ENCODE measurements at places on chromosomes 7 and 10.

DNA sequence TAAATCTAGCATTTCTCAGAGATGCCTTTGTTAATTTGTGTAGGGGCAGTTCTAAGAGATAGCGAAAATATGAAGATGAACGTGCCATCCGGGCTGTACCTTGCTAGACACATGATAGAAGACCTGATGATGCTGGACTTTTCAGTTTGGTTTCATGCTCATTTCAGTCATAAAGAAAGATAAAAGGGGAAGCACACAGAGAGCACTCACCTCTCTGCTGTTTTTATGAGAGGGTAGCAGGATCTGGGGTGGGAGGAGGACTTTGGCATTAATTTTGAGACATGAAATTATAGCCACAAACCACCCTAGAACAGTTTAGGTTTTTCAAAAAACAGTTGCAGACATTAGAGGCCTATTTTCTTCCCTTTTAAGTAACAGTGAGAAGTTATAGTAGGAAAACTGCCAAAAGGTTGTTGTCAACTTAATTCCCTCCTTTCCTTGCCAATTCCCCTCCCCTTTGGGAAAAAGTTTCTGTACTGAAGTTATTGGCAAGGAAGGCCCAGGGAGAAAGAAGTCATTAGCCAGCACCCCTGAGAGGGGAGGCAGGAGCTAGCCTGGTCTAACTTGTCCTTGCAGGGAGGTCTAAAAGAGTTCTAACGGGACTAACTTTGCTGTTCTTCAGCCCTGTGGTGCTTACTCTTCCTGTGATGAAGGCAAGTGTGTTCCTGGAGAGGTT is 2.6 kb downstream of the ST7 start:
- no peak for DNase-seq

DNA sequence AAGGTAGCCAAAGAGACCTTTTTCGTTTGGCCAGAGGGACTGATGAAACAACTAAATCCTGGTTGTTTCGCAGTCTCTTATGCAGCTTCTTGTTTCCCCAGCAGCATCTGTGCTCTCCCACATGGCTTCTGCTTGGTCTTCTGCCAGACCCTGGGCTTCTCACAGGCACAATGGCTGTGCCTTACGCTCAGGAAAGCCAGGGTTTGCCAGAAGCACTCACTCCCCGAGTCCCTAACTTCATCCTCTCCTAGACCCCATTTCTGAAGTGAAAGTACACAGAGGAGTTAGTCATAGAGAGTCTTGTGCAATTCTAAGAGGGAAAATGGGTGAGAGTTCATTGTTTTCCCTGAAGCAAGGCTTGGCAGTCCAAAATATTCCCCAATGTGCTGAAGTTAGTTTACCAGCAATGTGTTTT is 121.7 kb downstream of the EVX1 start:
- DNase-seq = peak; percentile 80

DNA sequence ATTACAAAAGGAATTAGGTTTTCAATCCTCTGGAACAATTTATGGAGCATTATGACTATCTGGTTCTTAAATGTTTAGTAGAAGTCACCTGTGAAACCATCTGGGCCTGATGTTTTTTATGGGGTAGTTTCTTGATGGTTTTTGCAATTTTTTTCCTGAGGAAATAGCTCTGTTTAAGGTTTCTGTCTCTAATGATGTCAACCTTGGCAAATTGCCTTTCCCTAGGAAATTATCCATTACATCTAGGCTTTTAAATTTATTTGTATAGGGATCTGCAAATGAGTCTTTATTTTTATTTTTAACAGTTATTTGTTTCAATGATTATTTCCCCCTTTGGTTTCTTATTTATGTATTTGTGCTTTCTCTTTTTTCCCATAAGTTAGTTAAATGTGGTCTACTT is 222.8 kb downstream of the GALNT17 start:
- DNase-seq = no peak

DNA sequence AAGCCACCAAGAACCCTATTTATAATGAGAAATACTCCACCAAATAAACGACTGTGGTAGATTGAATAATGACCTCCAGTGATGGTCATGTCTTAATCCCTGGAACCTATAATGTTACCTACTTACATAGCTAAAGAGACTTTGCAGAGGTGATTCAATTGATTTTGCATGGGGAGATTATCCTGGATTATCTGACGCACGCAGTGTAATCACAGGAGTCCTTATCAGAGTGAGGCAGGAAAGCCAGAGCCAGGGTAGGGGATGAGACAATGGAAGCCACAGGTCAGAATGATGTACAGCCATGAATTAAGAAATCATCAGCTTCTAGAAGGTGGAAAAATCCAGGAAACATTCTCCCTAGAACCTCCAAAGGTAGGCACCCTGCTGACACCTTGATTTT is 286.4 kb upstream of the SP4 start:
- DNase-seq = no peak

GRCh38 chr7:27051451-27051850 is 44.3 kb downstream of the HOXA1 start:
- DNase-seq = no peak

GRCh38 chr10:75229971-75230370 is 5.8 kb downstream of the COMTD1 start:
- DNase-seq = no peak

GRCh38 chr7:140263277-140263676 is 86.5 kb upstream of the KDM7A start:
- no peak for DNase-seq

DNA sequence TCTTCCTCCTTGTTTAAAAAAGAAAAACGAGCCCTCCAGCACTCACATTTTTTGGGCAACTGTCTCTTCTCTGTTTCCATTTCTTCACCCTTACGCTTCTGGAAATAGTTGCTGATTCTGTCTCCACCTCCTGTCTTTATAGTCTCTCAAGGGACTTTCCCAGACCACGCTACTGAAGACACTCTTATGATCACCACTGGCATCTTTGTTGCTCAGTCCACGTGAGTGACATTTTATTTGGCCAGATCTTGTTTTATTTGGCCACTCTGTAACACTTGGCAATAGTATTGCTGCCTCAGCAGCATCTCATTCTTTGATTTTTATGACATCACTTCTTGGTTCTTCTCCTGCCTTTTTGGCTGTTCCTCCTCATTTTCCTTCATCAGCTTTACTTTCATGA is 21.6 kb upstream of the NME8 start:
- DNase-seq = no peak

DNA sequence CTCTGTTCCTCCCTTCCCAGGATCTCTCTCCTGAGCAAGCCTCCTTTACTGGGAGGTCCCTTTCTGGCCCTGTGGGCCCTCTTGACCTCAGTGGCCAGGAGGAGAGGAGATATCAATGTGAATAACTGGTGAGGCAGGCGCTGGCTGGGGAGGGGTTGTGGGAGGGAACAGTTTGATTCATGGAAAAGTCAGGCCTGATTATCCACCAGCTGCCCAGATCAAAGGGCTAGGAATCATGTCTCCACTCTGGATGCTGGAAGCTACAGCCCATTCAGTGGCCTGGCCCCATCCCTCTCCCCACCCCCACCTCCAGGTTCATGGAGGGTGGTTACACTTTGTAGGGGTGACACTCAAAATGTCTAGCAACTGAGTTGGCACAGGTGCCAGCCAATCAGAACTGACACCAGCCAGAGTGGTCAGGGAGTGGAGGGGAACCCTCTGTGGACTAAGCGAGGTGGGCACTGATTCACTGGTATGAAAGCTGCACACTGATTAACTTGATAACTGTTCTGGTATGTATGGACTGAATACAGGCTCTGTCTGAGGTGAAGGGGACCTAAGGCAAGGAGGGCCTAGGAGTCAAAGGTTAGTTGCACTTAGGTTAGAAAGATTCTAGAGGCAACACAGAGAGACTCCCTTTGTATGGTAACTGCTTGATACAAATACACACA is 4.8 kb downstream of the PRRT4 start:
- no peak for DNase-seq

DNA sequence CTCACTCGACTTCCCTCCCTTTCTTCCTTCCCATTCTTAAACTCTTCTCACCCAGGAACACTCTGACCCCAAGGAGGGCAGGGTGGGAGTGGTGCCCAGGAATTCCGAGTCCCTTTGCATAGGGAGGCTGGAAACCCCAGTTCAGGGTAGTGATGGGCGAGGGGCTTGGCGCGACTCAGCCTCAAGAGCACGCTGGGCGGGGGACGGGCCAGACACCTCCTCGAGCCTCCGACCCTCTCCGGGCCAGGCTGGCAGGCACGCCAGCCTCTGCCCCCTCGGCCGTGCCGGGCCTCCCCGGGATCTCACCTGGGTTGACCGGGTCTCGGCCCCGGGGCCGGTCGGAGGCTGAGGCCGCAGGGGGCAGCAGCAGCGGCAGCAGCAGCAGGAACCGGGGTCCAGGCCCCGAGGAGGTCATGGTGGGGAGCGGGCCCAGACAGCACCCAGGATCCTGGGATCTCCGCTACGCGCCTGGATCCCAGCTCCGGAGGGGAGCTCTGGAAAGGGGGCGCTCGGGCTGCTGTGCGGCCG is 457 bp downstream of the PLOD3 start:
- DNase-seq = no peak

DNA sequence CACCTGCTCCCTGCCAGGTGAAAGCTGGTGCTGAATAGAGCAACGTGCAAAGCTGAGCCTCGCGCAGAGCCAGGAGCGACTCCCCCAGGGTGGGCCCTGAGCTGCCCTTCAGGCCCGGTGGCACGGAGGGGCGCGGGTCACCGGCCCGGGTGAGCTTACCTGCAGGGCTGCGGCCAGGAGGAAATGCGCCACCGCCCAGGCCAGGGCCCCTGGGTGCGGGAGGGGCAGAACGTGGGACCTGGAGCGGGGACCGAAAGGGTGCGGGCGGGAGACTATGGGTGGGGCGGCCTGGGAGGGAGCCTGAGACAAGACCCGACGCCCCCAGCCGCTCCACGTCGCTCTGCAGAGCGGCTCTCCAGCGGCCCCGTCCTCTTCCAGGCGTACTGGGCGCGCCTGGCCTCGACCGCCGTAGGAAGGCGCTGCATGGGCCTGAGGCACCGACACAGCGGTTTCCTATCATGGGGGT is 122.1 kb downstream of the BTAF1 start:
- DNase-seq = no peak

- no peak for DNase-seq
Measured at GRCh38 chr10:29239569-29240472, 49.0 kb upstream of the LYZL1 start.

DNA sequence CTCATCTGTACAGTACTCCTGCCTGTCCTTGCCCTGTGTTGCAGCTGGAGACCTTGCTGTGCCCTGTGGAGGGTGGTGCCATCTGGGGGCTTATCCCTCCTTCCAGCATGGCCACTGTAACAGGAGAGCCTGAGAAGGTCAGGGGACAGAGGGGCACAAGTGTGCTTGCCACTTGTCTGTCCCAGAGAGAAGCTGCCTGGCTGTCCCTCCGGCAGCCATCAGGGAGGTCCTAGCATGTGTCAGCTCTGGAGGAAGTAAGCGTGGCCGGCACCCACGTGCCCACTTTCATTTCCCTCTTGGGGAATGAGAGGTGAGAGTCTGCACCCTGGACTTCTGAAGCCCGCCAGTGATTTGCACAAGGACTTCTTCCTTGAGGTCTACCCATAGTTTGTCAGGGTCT is 97.0 kb upstream of the PPIF start:
- DNase-seq = no peak

- no peak for DNase-seq
Measured at GRCh38 chr7:36958111-36958733, 233.9 kb upstream of the AOAH start.

DNA sequence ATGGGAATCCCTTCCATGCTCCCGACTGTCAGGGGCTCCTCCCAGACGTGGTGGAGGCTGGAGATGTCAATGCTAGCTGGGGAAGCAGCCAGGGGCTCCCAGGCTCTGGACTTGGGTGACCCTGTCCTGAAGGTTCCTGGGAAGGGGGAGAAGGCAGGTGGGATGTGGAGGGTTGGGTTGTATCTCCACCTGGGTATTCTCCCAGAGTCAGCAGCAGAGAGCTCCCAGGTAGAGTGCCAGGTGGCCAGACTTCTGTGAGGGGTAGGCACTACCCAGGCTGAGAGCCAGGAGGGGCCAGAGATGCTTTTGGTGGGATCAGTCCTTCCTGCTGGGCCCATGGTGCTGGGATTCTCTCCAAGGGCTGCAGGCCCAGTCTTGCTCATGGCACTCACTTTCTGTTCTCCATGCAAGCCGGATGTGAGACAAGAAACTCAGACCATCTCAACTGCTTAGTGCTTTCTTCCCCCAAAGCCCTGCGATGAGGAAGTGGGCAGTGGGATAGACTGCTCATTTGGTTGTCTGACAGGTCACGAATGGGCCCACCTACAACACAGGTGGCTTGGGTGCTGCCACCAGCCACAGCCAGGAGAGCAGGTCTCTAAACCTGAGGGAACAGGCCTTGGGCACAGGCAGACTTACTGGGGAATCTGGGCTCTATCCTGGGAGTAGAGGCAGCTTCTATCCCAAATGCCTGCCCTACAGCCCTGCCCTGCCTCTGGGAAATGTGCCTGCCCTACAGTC is 52.5 kb upstream of the CAMK2B start:
- no peak for DNase-seq

DNA sequence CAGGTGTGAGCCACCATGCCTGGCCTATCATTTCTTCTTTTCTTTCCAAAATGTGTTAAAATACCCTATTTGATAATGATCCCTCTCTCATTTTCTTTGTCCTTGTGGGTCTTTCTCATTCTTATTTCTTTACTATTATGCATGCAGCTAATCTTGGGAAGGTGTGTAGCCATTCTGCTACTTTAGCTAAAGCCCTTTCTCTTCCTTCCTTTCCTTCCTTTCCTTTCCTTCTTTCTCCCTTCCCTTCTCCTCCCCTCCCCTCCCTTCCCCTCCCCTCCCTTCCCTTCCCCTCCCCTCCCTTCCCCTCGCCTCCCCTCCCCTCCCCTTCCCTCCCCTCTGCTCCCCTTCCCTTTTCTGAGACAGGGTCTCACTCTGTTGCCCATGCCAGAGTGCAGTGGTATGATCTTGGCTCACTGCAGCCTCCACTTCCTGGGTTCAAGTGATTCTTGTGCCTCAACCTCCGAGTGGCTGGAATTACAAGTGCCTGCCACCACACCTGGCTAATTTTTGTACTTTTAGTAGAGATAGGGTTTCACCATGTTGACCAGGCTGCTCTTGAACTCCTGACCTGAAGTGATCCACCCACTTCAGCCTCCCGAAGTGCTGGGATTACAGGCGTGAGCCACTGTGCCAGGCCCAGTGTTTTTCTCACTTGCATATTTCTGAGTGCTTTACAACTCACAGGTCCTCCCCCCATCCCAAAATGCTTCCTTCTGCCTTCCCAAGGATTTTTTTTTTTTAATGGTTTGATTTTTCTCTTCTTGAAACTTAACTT is 42.3 kb downstream of the HIP1 start:
- no peak for DNase-seq

DNA sequence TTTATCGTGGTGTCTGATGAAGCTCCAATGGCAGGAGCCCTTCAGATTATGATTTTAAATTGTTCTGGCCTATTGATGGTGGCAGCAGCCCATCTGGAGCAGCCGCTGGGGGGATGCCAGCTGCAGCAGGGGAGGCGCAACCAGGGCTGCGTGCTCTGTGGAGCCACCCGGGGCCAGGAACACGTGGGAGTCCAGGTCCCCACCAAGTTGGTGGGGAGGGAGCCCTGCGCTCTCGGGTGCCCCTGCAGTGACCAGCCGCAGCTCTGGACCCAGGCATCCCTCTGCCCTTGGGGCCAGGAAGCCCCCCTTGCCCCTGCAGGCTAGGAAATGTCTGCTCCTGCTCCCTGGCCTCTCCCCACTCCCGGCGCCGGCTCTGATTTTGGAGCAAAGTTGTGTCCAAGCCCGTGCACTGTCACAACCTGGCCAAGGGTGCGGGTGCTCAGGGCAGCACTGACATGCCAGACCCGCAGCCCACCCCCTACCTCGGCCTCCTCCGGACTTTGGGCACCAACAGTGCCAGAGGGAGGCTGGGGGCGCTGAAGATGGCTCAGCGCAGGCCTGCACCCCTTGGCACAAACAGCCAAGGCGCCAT is 147.2 kb upstream of the ADO start:
- DNase-seq = no peak

GRCh38 chr10:124849111-124849773 is 47.6 kb downstream of the ABRAXAS2 start:
- DNase-seq = no peak

GRCh38 chr10:52663161-52663560 is 109.4 kb downstream of the MBL2 start:
- no peak for DNase-seq
